ENCODE measurements at places on chromosomes 7 and 10. TPM values are rescaled to one million over a fixed set of nuclear protein-coding genes. Genes with fewer than 3 reads are reported as not detected.
A peak's percentile ranks its signal among the peaks of the same experiment; 100 is the strongest.

GRCh38 chr7:36110584-36110983 is 42.5 kb upstream of the EEPD1 start:
- DNase-seq = no peak
- H3K27ac ChIP-seq = no peak overlapping the region
- H3K27me3 ChIP-seq = no peaks in the 10 kb centered on the region
- no peak overlapping the region for H3K4me3 ChIP-seq

DNA sequence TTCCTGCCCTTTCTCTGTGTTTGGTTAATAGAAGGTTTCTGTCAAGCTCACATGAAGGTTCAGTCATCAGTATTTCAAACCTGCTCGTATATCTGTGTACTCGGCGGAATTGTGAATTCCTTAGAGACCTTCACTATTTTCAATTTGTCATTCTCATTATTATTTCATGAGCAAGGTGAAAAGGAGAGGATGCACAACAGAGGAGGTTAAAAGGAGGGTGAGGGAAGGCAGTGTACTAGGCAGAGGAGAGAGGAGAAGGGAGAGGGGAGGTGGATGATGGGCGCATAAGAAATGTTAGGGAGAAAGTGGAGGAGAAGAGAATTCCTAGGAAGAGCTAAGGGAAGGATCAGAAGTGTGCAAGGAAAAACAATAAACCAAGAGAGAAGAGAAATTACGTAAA is 185.0 kb upstream of the COBL start:
- no peaks in the 10 kb centered on the region for H3K4me1 ChIP-seq
- no peak overlapping the region for H3K27ac ChIP-seq
- DNase-seq = no peak
- H3K36me3 ChIP-seq = no peaks in the 10 kb centered on the region
- no peak overlapping the region for H3K4me3 ChIP-seq

DNA sequence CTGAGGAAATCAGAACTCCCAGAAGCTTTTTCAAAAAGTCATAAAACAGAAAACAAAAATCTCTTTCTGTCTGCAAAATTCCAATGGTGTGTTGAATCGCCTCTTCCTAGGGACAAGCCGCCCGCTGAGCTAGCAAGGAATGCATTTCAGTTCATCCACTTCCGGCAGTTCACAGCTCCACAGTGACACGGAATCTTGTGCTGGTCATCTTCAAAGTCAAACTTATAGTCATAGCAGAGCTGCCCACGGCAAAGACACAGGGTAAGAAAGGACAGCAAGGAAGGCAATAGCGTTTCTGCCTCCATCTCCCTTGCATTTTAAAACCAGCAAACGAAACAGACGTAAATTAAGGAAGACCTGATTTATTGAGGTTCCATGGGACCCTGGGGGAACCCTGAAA is 111.2 kb downstream of the GALNT11 start:
- peak overlapping the region; percentile 77 for H3K27ac ChIP-seq
- no peaks in the 10 kb centered on the region for H3K27me3 ChIP-seq
- no peak overlapping the region for H3K4me3 ChIP-seq
- peaks cover 9% of the 10 kb centered on the region for H3K36me3 ChIP-seq
- peaks cover 6% of the 10 kb centered on the region for H3K4me1 ChIP-seq

Gene FGL2
- 214 TPM for total RNA-seq

DNA sequence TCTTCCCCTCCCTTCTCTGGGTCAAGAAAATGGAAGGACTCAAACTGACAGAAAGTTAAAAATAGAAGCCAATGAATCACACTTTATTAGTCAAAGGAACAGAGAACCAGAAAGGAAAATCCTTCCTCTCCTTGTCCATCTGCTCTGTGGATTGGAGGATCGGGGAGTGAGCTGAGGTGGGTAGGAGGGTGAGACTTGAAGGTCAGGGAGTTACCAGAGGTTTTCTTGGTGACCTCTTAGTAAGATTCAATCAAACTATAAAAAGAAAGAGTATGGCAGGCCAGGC is 12.2 kb downstream of the TLX1 start:
- H3K4me1 ChIP-seq = peaks cover 6% of the 10 kb centered on the region
- DNase-seq = no peak
- no peak overlapping the region for H3K4me3 ChIP-seq

DNA sequence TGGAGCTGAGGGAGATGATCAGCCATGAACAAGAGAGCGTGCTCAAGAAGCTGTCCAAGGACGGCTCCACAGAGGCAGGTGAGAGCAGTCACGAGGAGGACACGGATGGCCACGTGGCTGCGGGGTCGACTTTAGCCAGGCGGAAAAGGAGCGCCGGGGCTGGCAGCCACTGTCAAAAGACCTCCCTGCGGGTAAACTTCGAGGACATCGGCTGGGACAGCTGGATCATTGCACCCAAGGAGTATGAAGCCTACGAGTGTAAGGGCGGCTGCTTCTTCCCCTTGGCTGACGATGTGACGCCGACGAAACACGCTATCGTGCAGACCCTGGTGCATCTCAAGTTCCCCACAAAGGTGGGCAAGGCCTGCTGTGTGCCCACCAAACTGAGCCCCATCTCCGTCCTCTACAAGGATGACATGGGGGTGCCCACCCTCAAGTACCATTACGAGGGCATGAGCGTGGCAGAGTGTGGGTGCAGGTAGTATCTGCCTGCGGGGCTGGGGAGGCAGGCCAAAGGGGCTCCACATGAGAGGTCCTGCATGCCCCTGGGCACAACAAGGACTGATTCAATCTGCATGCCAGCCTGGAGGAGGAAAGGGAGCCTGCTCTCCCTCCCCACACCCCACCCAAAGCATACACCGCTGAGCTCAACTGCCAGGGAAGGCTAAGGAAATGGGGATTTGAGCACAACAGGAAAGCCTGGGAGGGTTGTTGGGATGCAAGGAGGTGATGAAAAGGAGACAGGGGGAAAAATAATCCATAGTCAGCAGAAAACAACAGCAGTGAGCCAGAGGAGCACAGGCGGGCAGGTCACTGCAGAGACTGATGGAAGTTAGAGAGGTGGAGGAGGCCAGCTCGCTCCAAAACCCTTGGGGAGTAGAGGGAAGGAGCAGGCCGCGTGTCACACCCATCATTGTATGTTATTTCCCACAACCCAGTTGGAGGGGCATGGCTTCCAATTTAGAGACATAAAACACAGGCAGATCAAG is 3.3 kb downstream of the GDF2 start:
- H3K36me3 ChIP-seq = no peaks in the 10 kb centered on the region
- no peak for DNase-seq
- no peak overlapping the region for H3K4me3 ChIP-seq
- no peaks in the 10 kb centered on the region for H3K27me3 ChIP-seq
- no peaks in the 10 kb centered on the region for H3K4me1 ChIP-seq

DNA sequence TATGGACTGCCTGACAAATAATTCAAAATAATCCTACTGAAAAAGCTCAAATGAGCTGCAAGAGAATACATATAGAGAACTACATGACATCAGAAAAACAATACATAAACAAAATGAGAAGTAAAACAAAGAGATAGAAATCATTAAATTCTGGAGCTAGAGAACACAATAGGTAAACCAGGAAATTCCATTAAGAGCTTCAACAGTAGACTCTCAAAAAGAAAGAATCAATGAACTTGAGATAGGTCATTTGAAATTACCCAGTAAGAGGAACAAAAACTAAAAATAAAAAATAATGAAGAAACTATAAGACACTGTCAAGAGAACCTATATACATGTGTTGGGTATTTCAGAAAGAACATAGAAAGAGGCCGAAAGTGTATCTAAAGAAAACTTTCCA is 186.3 kb downstream of the PTN start:
- no peak overlapping the region for H3K27ac ChIP-seq
- no peaks in the 10 kb centered on the region for H3K36me3 ChIP-seq
- no peak for DNase-seq
- H3K4me1 ChIP-seq = no peaks in the 10 kb centered on the region

DNA sequence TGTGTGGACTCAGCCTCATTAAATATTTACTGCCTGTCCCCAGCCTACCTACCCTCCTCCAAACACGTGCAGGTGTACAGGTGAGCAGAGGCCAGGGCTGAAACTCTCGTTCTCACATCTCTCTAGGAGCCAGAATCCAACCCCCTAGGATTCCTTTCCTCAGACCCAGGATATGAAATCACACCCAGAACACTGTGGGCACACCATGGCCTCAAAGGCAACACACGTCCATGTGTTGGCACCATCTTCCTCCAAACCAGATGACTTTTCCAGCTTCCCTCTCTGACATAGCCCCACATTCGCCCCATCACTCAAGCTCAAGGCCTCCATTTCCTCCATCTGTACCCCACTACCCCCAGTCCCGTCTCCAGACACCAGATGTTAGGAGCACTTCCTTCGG is 51.8 kb upstream of the DUSP5 start:
- no peak overlapping the region for H3K4me3 ChIP-seq
- no peak for DNase-seq
- no peaks in the 10 kb centered on the region for H3K36me3 ChIP-seq
- H3K27me3 ChIP-seq = no peaks in the 10 kb centered on the region
- no peaks in the 10 kb centered on the region for H3K4me1 ChIP-seq

- no peaks in the 10 kb centered on the region for H3K36me3 ChIP-seq
- H3K4me3 ChIP-seq = no peak overlapping the region
- no peaks in the 10 kb centered on the region for H3K27me3 ChIP-seq
- no peak overlapping the region for H3K27ac ChIP-seq
- H3K4me1 ChIP-seq = no peaks in the 10 kb centered on the region
Measured at GRCh38 chr7:45660201-45660900, 86.2 kb downstream of the ADCY1 start.

GRCh38 chr10:72252972-72253371 is 20.8 kb upstream of the DDIT4 start:
- no peaks in the 10 kb centered on the region for H3K27me3 ChIP-seq
- no peak for DNase-seq
- peaks cover 11% of the 10 kb centered on the region for H3K4me1 ChIP-seq
- no peaks in the 10 kb centered on the region for H3K36me3 ChIP-seq
- no peak overlapping the region for H3K4me3 ChIP-seq
- H3K27ac ChIP-seq = peak overlapping the region; percentile 98

GRCh38 chr10:130867446-130868194 is 443.9 kb downstream of the TCERG1L start:
- H3K27ac ChIP-seq = no peak overlapping the region
- no peaks in the 10 kb centered on the region for H3K27me3 ChIP-seq

Gene CCDC172
- total RNA-seq = not detected

Gene IQUB
- 3.3 TPM for total RNA-seq

DNA sequence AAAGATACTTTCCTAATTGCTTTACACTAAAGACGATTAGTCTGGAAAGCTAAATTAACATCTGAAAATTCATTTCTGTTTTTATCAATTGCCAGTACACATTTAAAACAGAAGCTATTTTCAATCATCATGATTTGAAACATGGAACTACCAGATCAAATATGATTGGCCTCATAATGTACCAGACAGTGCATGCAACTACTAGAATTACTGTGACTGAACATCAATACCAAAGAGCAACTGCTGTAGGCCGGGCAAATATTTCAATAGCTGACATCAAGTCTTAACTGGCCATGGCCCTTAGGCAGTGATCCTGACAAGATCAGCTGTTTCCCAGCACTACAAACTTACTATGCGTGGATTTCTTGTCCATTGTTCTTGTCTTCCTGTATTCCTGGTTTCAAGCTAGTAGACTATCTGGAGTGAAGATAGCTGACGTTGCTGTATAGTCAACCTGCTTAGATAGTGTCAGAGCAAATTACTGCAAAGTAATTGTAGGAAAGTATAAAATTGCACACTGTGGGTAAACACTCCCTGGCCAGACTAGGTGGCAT is 21.7 kb upstream of the WNT16 start:
- H3K27me3 ChIP-seq = no peaks in the 10 kb centered on the region
- H3K27ac ChIP-seq = no peak overlapping the region
- DNase-seq = no peak
- H3K4me1 ChIP-seq = no peaks in the 10 kb centered on the region
- no peak overlapping the region for H3K4me3 ChIP-seq
- H3K36me3 ChIP-seq = no peaks in the 10 kb centered on the region

DNA sequence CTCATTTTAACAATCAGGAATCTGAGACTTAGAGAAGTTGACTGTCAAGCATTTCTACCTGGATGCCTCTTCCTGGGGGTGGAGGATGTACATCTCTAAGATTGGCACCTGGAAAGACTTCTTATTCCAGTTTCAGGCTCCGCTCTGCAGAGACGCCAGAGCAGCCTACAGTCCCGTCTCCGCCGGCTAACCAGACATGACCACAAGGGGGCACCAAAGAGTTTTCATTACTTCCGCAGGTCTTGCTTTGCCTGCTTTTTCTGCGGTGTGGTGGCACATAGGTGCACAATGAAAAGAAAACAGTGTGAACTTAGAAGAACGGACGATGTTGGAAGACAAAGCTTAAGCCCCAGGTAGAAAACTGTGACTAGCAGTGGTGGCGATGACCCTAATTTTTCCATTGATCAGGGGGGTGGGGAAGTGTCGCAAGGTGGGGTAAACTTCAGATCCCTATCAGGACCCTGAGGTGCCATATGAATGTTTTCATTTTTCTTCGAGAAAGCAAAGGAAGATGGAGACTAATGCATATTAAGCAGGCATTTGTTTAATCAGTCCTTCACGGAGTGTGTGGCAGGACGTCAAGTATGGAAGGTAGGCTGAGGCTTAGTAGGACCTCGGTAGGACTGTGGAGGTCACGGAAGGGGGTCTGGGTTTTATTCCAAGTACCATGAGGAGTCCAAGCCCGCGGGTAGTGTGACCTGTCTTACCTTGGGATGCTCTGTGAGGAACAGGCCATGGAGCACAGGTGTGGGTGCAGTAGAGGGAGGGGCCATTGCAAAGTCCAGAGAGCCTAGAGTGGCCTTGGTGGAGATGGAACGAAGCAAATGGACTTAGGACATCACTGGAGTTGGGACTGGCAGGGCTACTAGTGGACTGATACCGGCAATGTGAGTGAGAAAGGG is 60.1 kb upstream of the SORCS3 start:
- H3K27me3 ChIP-seq = no peaks in the 10 kb centered on the region
- no peaks in the 10 kb centered on the region for H3K36me3 ChIP-seq
- no peak overlapping the region for H3K4me3 ChIP-seq
- H3K27ac ChIP-seq = no peak overlapping the region
- DNase-seq = peak; percentile 59
- no peaks in the 10 kb centered on the region for H3K4me1 ChIP-seq

DNA sequence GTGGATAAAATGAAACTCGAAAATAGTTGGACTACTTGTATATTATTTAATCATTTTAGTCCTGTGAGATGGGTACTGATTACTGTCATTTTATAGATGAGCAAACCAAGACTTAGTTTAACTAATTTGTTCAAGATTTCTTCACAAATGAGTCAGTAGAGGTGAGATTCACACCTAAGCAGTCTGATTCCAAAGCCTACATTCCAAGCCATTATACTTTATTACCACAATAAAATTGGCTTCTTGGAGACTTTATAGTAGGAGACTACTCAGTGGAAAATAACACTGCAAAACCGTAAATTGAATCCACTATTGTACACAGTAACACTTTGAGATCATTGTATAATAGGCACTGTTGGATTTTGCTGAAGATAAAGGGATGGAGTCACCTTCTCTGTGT is 2.2 kb downstream of the PHTF2 start:
- H3K4me1 ChIP-seq = peaks cover 8% of the 10 kb centered on the region
- DNase-seq = no peak
- H3K27me3 ChIP-seq = no peaks in the 10 kb centered on the region
- H3K36me3 ChIP-seq = no peaks in the 10 kb centered on the region
- no peak overlapping the region for H3K27ac ChIP-seq
- H3K4me3 ChIP-seq = no peak overlapping the region

Gene NRP1
- 54.8 TPM for total RNA-seq
